ENCODE measurements at places on chromosomes 12 and 14.

DNA sequence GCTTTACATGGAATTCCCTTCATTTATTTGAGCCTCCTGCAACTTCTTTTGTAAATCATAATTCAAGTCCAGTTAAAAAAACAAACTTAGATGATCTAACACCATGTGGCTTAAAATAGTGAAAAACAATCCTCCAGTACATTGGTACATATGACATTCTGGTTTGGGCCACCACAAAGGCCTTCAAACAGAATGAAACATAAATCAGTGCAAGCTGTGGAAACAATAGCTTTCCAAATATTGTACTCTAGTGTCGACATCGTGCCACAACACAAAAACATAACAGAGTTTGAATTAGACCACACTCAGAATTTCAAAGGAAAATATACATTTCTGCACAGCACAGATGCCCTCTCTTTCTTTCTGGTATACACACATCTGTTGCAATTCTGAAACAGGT lies 751.3 kb downstream of the SLC6A15 start:
- ATAC-seq = no peak

GRCh38 chr12:91467686-91468085 lies 285.1 kb upstream of the DCN start:
- ATAC-seq = no peak

DNA sequence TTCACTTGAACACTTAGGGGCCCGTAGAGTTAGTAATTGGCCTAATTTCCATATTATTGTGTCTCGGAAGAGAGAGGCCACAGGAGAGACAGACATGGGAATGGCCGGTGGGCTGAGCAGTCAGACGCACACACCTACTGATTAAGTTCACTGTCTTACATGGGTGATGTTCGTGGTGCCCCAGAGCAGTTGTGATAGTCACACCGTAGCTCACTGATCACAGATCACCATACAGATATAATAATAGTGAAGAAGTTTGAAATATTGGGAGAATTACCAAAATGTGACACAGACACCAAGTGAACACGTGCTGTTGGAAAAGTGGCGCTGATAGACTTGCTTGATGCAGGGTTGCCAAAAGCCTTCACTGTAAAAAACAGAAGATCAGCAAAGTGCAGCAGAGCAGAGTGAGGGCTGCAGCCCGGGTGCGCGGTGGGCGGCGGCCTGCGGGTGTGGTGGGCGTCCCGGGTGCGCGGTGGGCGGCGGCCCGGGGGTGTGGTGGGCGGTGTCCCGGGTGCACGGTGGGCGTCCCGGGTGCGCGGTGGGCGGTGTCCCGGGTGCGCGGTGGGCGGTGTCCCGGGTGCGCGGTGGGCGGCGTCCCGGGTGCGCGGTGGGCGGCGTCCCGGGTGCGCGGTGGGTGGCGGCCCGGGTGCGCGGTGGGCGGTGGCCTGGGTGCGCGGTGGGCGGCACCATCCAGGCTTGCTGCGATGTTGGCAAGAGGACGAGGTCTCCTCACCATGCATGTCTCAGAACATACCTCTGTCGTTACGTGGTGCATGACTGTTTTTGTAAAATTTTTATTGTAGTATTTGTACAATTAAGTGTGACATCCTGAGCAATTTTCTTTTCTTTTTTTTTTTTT lies 34.3 kb upstream of the TEX22 start:
- no peak for ATAC-seq

DNA sequence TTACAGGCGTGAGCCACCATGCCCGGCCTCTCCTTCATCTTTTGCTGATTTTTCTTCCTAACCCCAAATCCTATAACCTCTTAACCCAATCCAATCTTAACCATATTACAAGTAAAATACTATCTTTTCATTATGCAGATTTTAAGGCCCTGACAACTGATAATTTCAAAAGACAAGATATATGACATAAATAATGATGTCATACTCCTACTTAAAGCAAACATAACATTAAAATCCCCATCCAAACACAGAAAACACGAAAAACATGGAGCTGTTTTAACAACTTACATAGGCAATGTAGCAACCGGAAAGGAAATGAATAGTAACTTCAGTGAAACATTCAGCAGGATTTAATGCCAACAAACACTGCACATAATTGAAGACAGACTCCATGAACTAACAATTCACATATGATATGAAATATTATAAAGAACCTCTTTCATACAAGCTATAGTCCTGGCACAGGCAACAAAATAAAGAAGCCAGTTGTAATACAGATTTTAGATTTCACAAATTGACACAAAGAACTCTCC lies 21.5 kb downstream of the USP44 start:
- no peak for ATAC-seq

DNA sequence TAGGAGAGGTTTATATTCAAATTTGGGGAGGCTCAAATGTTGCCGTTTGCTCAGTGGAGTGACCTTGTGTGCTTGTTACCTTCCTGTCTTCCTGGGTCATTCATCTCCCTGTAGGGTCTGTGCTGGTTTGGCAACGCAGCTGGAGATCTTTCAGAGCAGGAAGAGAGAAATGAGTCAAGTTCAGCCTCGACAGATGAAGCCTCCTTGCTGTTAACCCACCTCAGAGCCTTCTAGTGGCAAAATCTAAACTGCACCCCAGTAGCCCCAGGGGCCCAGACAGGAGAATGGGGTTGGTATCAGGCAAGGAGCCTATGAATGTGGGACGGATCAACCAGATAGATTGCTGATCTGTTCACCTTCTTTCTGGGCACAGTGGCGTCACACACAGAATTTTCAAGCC lies 999.3 kb downstream of the VRK1 start:
- peak; percentile 37 for ATAC-seq

- peak; percentile 70 for ATAC-seq
Observed at GRCh38 chr14:67583711-67584644, 16.1 kb downstream of the PIGH start.

- no peak for ATAC-seq
Observed at GRCh38 chr12:105852951-105853350, 285.8 kb downstream of the NUAK1 start.

GRCh38 chr12:117552971-117553370 lies 191.5 kb upstream of the NOS1 start:
- ATAC-seq = no peak

DNA sequence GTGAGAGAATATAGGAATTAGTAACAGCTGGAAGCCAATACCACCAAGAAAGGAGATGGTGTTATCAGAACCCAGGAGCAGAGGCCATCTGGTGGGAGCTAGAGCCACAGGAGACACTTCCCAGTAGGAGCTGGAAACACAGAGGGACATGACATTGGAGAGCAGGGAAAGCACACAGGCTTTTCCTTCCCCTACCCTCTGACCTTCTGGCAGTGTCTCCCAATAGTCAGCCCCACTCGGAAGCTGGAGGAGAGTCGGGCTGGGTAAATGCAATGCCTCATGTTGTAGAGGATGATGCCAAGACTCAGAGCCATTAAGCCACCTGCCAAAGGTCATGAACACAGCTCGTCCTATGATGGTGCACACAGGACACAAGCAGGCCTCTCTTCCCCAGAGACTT lies 538.5 kb downstream of the BCL11B start:
- no peak for ATAC-seq

GRCh38 chr12:31215518-31216232 lies 110.3 kb downstream of the SINHCAF start:
- no peak for ATAC-seq

GRCh38 chr12:88153959-88154358 lies 11.9 kb downstream of the TMTC3 start:
- ATAC-seq = no peak

DNA sequence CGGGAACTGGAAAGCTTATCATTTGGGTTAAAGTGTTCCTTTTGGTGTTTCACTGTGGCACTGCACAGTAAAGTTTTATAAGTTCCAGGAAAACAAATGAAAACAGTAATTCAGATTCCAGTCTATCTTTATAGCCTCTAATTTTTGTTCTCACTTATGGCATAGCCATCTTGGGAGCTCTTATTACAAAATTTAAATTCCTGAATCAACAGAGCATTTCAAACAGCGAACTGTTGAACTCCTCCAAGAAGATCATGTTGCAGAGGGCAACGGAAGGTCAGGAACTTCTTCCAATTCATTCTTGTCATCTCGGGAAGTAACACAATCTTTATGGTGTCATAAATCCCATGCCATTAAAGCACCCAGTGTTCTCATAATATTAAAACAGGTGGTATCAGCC lies 229.1 kb downstream of the KCNC2 start:
- ATAC-seq = no peak

- ATAC-seq = no peak
Observed at GRCh38 chr12:45727980-45728629, 1.4 kb upstream of the ARID2 start.

- no peak for ATAC-seq
Observed at GRCh38 chr14:21255385-21256101, 13.7 kb downstream of the HNRNPC start.

GRCh38 chr14:25953532-25954139 lies 644.2 kb downstream of the NOVA1 start:
- no peak for ATAC-seq

DNA sequence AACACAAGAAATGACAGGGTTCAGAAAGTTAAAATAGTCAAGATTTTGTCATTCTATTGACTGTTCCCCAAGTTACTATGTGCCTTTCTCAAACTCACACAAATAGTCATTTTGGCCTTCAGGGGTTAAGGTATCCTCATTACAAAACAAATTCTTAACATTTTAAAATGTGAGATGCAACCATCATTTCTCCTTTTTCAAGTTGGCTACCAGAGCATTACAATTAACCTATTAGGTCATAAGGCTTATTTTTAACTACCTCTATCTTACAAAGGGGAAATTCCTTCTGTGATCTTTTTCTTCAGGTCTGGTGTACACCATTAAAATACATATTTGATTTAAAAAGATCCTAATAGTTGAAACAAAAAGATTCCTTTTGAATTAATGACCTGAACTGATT lies 61.2 kb downstream of the SLC38A1 start:
- ATAC-seq = no peak

DNA sequence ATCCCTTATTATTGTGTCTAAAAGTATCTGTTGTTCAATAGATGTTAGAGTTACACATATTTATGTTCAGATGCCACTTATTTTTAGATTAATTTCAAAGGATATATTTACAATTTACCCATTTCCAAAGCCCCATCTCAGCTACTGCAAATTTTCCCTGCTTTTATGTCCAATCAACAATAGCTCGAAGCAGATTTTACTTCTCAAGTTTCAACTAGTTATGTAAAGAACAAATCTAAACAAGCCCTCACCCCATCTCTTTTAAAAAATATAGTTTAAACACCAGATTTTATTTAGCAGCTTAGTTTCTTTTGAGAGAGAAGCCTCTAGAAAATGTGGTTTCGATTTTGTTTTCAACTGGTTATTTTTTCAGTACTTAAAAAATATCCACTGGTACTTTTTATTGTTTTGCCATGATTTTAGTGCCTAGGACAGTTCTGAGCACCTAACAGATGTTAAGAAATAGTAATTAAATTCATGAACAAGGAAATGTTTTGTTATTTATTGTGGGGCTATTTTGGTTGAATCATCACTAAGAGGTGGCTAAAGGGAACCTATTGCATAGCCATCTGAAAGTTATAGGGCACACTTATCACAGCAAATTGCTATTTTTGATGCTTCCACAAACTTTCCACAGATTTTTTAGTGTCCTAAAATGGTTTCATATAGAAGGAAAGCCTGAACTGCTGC lies 96.2 kb upstream of the BMP4 start:
- no peak for ATAC-seq

DNA sequence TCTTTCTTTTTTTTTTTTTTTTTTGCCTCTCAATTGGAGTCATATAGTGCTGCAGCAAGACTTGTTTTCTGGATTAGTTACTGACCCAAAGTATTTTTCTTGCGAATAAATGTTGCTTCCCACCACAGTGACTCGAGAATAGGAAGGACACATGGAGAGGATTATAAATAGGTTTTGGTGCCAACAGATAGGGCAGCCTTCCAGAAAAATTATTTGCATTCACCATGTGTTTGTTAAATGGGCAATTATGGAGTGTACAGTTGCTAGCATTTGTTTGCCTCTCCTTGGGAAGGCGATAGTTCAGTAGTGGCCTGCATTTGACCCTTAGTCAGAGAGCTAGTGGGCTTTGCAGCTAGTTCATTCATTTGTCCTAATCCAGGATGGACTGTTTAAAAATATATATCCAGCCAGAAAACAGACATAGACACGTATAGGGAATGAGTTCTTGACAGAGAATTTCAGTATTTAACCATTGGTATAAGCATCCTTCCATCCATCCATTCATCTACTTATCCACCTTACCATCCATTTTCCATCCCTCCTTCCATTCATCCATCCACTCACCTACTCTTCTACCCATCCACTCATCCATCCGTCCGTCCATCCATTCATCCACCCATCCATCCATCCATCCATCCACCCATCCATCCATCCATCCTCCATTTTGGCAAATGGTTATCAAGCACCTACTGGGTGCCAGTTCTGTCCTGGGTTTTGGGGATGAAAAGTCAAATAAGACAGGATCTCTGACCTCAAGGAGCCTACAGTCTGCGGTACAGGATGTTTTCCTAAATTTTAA lies 67.5 kb downstream of the CHST11 start:
- ATAC-seq = no peak

DNA sequence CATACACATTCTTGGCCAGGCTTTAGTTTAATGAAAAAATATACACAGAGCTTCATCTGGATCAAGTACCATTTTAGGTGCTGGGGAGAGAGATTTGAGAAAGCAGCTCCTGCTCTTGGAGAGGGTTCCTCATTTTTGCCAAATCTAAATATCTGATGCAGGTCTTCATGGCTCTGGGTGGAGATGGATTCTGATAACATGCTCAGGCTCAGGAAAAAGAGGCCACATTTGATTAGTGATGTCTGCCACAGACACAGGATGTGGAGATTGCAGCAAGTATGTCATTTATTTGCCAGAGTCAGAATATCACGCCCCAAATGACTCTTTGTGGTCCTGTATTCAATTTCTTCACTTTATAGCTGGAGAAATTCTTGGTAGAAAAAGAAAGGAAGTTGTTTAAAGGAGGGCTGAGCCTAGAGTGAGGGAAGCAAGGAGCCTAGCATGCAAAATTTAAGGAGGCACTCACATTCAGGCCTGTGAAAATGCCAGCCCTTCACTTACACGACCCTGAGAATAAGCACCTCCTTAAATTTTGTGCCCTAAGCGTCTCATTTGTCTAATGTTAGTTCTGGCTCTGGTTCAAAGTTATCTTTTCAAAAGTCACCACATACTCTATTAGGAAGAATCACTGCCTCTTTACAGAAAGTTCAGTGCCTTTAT lies 492.9 kb upstream of the TBX3 start:
- ATAC-seq = no peak

DNA sequence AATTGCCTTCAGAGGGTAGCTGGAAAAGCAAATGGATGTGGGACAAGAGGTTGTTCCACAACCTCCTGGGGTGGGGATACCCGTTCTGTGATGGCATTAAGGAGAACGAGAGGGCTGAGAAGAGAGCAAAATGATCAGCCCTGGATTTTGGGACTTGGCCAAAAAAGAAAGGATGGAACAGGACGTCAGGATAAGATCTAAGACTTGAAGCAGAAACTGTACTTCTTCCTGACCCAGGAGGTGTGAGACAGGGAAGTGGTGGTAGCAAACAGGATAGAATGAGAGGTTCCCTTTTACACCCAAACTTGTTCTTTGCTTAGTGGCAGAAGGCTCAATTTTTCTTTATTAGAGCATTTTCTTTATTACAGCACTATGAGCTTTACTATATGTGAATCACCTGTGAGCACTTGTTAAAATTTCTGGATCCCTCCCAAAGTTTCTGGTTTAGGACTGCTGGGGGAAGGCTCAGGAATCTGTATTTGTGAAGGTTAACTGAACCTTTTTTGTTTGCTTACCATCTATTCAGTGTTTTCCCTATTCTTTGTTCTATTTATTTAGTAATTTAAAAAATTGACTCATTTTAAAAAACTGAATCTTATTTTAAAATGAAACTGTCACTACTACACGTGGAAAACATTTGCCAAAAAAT lies 59.2 kb downstream of the ERC1 start:
- no peak for ATAC-seq

- ATAC-seq = no peak
Observed at GRCh38 chr14:100889641-100890040, 13.9 kb downstream of the RTL1 start.

All from activated T-helper 17 cell treated with anti-CD3 and anti-CD28 coated beads, Interleukin-2, amount 50 U/mL, for 72 hours (primary cell).